Esophagus mucosa (tissue), 1 donor: ENCODE measurements at places on chromosomes 3 and 15. TPM values are rescaled to one million over a fixed set of nuclear protein-coding genes. Genes with fewer than 3 reads are reported as not detected.

CEP152 gene
- 4.5 TPM for total RNA-seq

LINGO1 gene
- total RNA-seq = 0.32 TPM

PTX3 gene
- 0.16 TPM for total RNA-seq

C3orf22 gene
- total RNA-seq = not detected

GRAMD1C gene
- 5.0 TPM for total RNA-seq

ACTC1 gene
- 0.92 TPM for total RNA-seq

HGD gene
- total RNA-seq = not detected

CPN2 gene
- total RNA-seq = not detected

EFHB gene
- not detected for total RNA-seq

FOXB1 gene
- not detected for total RNA-seq

ROBO2 gene
- 7.1 TPM for total RNA-seq

PLA2G4E gene
- 18.1 TPM for total RNA-seq

CNTN6 gene
- total RNA-seq = not detected

GNAT1 gene
- 0.08 TPM for total RNA-seq

CLDN1 gene
- total RNA-seq = 40.3 TPM

SPSB4 gene
- not detected for total RNA-seq

TMEM158 gene
- 3.5 TPM for total RNA-seq

QARS1 gene
- total RNA-seq = 252 TPM

MUC20 gene
- total RNA-seq = 34.9 TPM

EXOSC7 gene
- 32.5 TPM for total RNA-seq

CCDC54 gene
- total RNA-seq = not detected

FEZF2 gene
- not detected for total RNA-seq

TMEM212 gene
- total RNA-seq = not detected

EXD1 gene
- total RNA-seq = not detected

SLC41A3 gene
- total RNA-seq = 22.9 TPM

SAMD7 gene
- total RNA-seq = not detected
